A172 (cell line): ENCODE measurements at places on chromosomes 12 and 14. TPM values are rescaled to one million over a fixed set of nuclear protein-coding genes. Genes with fewer than 3 reads are reported as not detected.

GRCh38 chr14:30638926-30639325, 16.8 kb downstream of the SCFD1 start:
- DNase-seq: no peak

GRCh38 chr14:33990790-33991189, 39.9 kb upstream of the EGLN3 start:
- DNase-seq: no peak

- DNase-seq: peak; percentile 7
Measured at GRCh38 chr14:75454963-75455546, 27.2 kb downstream of the JDP2 start.

- DNase-seq: peak; percentile 52
Measured at GRCh38 chr12:92927055-92927435, 2.0 kb downstream of the EEA1 start.

DNA sequence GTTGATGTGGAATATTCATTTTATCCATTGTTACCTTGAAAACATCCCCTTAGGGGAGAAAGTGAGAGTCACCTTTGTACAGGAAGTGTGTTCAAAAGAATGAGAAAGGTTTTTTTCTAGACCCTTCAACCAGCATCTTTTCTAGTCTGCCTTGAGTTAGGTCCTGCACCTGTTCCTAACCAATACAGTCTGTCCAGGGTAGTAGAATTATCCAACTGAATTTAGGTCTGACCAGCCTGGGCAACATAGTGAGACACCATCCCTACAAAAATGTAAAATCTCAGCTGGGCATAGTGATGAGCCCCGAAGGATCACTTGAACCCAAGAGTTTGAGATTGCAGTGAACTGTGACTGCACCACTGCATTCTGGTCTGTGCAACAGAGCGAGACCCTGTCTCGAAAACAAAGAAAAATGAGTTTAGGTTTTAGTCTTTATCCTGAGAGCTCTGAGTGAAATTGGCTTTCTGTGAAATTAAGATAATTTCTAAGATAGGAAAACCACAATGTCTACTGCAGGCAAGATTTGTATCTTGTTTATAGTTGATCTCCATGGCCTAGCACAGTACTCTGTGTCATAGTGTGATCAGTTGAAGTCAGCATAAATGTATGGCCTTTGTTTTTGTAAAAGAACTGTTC, 25.2 kb downstream of the ARHGAP5 start:
- DNase-seq: no peak

GRCh38 chr12:19688532-19688931, 249.2 kb downstream of the AEBP2 start:
- DNase-seq: no peak

DNA sequence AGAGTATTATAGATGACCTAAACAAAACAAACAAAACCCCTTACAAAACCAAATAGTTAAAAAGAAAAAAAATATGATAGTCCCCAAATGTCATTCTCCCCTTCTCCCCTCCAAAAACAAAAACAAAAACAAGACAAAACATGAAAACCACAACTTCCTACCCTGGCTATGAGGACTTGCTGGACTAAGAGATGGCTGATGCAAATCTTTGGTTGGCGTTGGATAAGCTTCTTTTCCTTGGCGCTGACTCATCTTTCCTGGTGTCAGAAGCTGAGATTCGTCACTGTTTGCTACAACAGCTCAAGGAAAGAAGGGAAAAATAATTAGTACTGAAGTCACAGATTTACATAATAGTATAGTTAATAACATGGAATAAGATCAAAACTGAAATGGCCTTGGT, 102.5 kb upstream of the BBS10 start:
- peak; percentile 86 for DNase-seq

DNA sequence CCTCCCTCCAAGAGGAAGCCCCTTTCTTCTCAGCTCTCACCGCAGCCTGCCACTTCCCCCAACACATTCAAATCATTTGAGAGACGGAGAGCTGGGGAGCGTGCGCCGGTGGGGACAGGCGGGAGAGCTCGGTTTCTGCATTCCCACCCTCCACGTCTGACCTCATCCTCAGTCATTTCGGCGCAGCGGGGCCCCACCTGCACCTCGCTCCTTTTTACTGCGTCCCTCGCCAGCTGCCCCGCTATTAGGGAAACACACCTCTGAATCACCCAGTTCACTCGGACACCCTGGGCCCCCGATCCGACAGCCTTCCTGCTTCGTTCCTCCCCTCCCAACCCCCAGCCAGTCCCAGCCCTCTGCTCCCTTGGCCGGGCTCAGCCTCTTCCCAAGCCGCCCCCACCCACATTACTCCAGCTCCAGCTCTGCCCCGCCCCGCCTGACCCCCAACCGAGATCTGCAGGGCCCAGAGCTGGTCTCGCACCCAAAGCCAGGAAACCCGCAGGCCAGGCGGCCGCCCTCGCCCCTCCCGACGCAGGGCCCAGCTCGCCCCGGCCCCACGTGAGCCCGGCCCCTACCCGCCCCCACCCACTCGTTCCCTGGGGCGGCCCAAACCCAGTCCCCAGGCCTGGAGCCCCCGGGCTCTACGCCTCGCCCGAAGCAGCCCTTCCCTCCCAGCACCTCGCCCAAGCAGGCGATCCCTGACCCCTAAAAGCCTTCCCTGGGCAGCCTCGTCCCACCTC, 783 bp downstream of the CORO1C start:
- DNase-seq: peak; percentile 80

GRCh38 chr14:72256055-72256454, 323.8 kb downstream of the RGS6 start:
- peak; percentile 0 for DNase-seq

- no peak for DNase-seq
Measured at GRCh38 chr14:20612403-20612802, 21.2 kb upstream of the RNASE12 start.

DNA sequence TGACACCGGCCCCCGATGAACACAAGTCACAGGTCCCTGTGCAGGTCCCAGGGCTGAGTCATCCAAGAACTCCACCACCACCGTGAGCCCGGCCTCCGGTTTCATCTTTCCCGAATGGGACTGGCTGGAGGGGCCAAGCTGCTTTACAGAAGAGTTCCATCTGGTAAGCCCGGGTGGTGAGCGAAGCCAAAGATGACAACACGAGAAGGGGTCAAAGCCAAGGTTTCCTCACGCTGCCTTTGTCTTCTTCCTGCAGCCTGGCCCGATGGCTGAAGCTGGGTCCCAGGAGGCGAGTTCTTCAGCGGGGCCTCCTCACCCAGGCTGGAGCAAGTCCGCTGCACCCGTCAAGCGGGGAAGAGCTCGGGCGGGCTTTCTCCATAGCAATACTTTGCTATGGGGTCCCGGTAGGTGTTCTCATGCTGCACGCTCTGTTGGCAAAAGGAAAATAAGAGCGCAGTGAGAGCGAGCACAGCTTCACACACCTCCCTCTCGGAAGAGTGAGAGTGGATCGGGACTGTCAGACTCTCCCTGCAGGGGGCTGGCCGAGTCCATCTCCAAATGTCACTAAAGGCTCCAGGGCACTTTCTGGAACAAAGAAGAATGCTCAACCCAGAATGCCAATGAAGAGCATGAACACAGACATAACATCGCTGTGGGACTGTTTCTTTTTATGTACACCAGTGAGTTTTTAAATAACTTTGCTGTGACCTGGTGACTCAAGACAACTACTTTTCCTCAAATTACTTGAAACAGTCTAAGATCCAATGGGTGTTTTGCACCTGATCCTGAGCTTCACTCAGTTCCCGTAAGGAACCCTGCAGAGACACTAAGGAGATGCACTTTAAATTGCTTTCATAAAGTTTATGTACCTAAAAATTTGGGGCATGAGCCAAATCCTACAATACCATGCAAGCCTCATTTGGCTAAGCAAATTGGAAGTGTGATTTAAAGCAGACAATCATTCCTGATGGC, 20.1 kb downstream of the SPRING1 start:
- no peak for DNase-seq

DNA sequence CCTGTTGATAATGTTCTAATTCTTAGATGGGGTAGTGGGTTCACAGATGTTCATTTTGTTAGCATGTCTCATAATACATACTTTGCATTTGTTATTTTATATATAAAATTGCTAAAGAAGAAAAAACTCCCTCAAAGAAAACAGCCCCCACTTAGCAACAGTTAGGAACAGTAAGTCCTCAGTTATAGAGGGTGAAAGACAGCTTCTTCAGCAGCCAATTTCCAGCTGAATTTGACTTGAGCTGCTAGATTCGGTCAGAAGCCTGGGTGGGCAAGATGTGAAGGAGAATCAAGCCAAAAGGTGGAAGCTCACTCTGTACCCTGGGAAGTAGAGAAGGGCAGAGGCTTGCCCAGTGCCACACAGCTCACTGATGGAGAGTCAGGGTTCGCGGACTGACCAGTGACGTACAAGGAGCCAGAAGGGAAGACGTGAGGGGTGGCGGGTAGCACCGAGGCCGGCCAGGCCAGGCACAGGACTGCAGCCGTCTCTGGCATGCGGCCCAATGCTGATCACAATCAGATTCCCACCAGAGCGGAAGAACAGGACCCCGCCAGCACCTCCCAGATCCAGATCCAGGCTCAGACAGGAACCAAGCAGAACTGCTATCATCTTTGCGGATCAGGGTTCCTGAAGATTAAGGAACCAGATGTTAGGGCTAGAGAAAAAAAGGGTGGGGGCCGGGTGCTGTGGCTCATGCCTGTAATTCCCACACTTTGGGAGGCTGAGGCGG, 30.4 kb upstream of the VWF start:
- DNase-seq: no peak

DNA sequence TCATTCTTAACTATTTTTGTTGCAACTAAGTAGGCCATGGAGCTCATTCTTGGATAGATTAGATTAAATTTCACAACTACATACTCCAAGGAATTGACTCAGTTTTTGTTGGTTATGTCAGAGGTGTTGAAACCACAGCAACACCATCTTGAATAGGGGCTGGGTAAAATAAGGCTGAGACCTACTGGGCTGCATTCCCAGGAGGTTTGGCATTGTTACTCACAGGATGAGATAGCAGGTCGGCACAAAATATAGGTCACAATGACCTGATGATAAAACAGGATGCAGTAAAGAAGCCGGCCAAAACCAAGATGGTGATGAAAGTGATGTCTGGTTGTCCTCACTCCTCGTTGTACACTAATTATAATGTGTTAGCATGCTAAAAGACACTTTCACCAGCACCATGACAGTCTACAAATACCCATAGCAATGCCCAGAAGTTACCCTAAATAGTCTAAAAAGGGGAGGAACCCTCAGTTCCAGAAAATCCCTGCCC, 20.9 kb downstream of the DMAC2L start:
- peak; percentile 59 for DNase-seq

- DNase-seq: peak; percentile 19
Measured at GRCh38 chr12:2248087-2248900, 195.5 kb downstream of the CACNA1C start.

DNA sequence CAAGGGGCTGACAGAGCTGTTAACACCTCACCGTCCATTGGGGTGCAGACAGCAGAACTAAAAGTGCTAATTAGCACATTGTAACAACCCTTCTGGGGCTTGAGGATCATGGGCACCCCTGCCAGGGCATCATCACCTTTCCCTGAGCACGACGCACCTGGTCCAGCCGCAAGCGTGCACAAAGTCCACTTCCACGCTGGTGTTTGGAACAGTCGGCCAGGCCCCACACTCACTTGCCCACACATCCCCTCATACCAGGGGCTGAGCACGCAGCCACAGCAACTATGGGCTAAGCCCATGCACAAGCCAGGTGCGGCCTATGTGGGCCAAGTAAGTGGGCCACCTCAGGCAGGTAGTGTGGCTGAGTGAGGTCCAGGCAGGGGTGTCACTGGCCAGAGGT, 148.7 kb downstream of the CCDC59 start:
- DNase-seq: no peak

The FGD4 gene
- 0.69 and 2.3 TPM in 2 replicates for total RNA-seq

The RIMBP2 gene
- not detected in 2 replicates for total RNA-seq

The DIO2 gene
- 22.4 and 40.5 TPM in 2 replicates for total RNA-seq

The PTCSC3 gene
- not detected in 2 replicates for total RNA-seq

The IFNG-AS1 gene
- not detected in 2 replicates for total RNA-seq

The KRT80 gene
- total RNA-seq: 65.2 and 75.2 TPM in 2 replicates

The DLGAP5 gene
- total RNA-seq: 49.8 and 58.4 TPM in 2 replicates

The SNW1 gene
- total RNA-seq: 68.8 and 80.9 TPM in 2 replicates

The PLBD1 gene
- not detected in 2 replicates for total RNA-seq
